Stimulated activated CD4-positive, alpha-beta T cell treated with anti-CD3 and anti-CD28 coated beads, TNF-alpha, amount 100 ng/mL, for 1 hour (primary cell): ENCODE measurements at places on chromosomes 7 and 10.

GRCh38 chr10:87847550-87847949, 15.8 kb downstream of the KLLN start:
- no peak for DNase-seq

DNA sequence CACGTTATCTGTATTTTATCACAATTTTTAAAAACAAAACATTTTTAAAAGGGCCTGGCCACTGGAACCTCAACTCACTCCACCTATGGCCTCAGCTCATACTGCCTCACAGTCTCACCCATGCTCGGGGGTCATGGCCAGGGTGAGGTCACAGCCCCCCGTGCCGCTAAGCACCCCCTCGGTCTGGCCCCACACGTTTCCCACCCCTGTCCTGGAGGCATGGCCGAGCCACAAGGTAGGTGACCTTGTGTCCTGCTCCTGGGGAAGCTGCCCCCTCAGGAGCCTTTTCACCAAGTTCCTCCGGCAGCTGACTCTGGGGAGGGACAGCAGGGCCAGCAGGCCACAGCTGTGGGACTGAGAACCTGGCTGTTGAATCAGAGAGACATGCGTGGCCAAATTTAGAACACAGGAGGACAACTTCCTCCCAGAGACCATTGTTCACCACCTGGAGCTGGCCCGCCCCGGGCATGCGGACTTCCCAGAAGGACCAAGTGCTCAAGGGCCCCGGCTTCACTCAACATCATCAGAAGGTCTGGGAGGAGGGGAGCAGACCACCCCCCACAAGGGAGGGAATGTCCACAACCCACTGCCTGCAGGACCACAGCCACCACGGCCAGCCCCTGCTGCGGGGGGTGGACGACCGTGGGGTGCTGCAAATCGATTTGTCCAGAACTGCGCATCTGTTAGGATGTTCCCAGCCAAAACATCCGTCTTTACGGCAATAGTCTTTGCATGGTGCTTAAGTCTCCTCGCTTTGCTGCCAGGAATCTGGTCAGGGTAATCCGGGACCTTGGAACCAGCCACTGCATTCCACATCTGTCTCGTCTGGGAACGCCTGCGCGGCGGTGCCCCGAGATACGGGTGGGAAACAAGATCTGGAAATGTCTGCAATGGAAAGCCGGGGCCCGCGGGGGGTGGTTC, 48.6 kb upstream of the PDGFA start:
- no peak for DNase-seq

DNA sequence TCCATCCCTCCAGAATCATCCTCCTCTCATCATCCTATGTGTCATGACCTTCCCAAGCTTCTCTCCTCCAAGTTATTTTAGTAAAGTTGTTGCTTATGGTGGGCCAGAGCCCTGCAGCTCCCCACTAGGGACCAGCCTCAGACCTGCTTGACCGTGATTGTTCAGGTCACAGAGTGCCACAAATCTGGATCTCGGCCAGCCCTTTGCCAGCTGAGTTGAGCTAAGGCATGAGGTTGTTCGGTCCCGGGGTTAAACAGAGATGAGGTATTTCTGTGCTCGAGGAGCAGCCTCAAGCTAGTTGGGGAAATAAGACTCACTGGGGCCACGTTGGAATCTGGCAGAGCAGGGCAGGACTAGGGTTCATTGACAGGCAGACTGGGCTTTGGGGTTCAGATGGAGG, 66.3 kb upstream of the PPIF start:
- no peak for DNase-seq

DNA sequence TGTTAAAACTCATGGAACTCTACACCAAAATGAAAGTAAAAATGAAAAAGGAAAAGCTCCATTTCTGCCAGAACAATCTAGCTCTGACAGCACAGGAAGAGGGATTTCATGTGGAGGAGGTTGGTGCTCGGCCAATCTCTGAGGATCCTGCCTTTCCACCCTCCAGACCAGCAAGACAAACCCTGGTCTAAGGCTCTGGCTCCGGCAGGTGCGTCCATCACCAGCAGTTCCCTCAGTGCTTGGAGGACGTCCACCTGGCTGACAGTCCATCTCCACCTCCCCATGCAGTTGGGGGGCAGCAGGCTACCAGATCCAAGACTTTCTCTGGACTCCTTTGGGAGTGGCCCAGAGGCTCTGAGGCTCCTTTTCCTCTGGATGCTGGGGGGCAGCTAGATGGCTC, 25.0 kb upstream of the LOXL4 start:
- DNase-seq, result no peak

GRCh38 chr10:129350690-129351089, 116.4 kb upstream of the MGMT start:
- DNase-seq, result no peak

GRCh38 chr10:43874984-43875383, 226.3 kb upstream of the ZNF32 start:
- no peak for DNase-seq

- no peak for DNase-seq
Observed at GRCh38 chr7:15470825-15471668, 90.8 kb downstream of the AGMO start.
